ENCODE measurements at places on chromosomes 4 and X.
A peak's percentile ranks its signal among the peaks of the same experiment; 100 is the strongest.

- DNase-seq = no peak
Observed at GRCh38 chr4:139253046-139253445, 27.0 kb downstream of the MGARP start.

DNA sequence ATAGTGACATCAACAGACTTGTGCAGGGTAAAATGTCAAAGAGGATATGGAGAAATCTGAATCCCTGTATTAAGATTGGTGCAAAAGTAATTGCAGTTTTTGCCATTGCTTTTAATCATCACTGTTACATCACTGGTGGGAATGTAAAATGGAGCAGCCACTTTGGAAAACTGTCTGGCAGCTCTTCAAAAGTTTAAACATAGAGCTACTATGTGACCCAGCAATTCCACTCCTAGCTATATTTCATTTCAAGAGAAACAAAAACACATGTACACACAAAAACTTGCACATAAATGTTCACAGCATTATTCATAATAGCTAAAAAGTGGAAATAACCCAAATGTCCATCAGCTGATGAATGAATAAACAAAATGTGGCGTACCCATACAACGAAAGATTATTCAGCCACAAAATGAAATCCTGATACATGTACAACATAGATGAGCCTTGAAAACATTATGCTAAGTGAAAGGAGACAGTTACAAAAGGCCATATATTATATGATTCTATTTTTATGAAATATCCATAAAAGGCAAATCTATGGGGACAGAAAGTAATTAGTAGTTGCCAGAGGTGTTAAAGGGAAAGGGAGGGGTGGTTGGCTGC is 106.4 kb downstream of the AMELX start:
- DNase-seq = no peak

DNA sequence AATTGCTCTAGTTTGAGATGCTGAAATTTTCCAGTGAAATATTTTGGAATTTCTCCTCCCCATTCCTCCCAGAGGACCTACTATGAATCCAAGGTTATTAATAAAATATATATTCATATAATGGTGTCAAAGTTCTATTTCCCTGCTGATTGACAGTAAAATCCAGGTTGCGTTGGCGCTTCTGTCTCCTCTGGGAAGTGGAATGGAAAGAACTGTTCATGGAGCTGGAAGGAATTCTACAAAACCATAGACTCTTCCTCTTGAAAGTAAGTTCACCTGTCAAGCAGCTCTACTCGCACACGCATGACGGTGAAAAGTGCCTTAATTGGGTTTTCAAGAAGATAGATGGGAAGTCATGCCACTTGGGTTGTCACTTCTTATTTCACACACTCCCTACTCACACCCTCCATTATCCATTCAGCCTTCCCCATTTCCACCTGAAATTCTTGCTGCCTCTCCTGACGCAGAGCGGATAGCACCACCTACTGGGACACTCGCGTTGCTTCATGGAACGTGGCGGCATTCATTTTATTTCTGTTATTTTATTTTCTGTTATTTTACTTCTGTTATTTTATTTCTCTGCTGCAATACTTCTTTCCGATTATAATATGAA is 351.6 kb downstream of the NLGN4X start:
- DNase-seq = peak; percentile 59

- DNase-seq = no peak
Observed at GRCh38 chr4:145298885-145299284, 118.5 kb upstream of the OTUD4 start.

GRCh38 chr4:80913381-80913780 is 117.1 kb upstream of the BMP3 start:
- no peak for DNase-seq

GRCh38 chr4:158139086-158139485 is 33.7 kb downstream of the GASK1B start:
- DNase-seq = no peak

DNA sequence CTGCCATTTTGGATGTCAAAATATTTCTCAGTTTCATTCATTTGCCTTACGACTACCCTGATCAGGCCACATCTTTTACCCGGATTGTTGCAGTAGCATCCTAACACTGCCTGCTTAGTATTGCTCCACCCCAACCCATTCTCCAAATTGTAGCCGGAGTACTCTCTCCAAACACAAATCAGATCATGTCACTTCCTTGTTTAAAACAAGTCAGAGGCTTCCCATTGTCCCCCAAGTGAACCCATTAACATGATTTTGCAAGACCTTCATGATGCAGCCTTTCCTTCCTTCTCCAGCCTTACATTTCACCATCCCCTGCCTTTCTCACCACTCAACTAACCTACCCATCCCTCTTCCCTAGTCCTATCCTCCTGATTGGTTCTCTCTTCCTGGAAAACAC is 53.1 kb downstream of the FANCB start:
- DNase-seq = no peak
